ENCODE measurements at places on chromosomes 6 and 20.

DNA sequence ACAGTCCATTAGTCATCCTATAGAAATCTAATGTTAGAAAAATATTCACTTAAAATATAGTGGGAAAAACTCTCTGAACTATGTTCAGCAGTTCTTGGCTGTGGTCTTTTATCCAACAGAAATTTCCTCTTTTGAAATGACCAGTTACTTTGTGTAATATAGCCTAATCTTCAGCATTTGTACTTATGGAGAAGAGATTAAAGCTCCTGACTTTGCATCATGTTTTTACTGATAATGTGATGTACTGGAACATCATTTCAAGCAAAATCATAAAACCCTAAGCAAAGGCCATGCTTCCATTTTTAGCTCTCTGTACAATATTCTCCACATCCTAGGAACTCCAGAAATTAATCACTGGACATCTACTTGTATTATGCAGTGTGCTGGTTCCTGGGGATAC, 430.8 kb upstream of the RUNX2 start:
- no peak for DNase-seq

DNA sequence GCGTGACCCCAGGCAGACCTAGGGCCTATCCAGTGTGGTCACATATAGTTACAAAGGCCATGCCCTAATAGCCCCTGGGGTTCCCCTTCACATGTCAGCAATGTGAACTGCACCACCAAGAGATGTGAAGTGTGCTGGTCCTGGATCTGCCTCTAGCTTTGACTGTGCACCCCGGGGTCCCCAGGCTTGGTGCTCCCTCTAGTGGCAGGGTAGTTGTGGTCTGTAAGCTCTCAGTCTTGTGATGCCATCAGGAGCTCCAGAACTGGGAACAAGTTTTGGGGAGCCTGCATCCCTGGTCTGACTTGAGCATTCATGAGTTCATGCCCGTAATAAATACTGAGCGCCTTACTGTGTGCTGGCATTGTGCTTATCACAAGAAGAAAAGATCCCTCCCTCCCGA, 143.4 kb downstream of the DHX35 start:
- no peak for DNase-seq

DNA sequence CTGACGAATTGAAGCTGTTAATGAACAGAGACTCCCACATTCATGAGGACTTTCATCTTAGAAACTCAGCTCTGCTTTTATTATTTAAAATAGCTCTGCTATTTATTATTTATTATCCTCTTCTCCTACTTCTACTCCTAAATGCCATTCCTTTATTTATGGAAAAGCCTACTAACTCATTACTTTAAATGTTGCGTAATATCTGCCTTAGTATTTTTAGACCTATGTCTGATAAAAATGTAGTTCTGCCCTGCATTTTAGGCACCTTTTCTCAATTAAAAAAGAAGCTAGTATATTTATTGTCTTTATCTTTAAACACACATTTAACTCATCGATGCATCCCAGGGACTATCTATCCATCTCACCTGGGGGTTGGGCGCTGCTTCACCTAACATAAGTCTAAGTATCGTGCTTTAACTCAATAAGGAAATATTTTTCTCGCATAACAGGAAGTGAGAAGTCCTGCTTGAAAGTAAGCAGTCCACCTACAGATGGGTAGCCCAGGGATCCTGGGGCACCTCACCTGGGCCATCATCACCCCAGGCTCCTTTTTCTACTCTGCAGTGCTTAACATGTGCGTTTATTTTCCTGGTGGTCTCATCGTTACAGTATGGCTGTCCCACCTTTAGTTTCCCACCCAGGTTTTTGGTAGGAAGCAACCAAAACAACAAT, 31.3 kb upstream of the FAM184A start:
- no peak for DNase-seq

DNA sequence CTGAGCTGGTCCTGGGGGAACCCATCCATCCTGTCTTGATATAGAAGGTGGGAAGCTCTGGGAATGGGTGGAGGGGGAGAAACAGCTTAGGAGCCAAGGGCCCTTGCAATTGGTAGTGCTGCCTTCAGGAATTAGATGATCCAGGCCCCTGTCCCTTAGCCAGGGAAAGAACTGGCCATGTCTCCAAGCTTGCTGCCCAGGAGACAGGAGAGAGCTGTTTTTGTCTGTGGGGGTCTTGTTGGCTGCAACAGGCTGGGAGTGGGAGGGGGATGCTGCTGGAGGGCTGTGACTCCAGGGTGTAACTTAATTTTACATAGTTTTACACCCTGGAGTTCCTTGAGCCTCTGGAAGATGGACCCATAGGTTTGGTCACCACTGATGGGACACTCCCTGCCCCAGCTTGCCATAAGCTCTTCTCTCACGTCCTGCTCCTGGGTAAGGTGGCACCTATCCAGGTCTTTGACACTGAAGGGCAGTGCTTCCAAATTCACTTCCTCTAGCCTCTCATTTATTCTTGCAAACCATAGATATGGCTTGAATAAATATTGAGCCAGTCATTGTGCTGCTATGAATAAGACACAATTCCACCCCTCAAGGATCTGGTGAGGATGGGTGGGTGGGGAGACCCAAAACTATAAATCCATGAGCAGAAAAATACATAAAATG, 16.8 kb downstream of the VEGFA start:
- no peak for DNase-seq

DNA sequence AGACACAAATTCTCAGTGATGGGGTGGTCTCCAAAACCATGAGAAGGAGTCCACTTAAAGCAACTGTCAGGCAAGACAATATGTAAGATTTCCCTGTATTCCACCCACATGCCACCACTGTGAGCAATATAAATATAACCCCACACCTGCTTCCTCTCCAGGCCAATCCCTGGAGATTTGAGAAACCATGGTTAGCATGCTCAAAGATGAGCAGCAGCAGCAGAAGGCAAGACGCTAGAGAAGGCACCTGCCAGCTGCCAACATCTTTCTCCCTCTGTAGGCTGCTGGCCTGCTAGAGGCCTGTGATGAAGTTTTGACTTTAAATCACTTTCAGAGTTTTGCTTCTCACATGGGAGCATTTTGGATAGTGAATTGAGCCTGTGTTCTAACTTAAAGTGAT, 7.9 kb upstream of the SOD2 start:
- no peak for DNase-seq

- DNase-seq, result no peak
These were observed 14.8 kb upstream of the NPEPL1 start for GRCh38 chr20:58677808-58678207.

GRCh38 chr20:34165018-34165619, 53.1 kb upstream of the EIF2S2 start:
- DNase-seq, result no peak

DNA sequence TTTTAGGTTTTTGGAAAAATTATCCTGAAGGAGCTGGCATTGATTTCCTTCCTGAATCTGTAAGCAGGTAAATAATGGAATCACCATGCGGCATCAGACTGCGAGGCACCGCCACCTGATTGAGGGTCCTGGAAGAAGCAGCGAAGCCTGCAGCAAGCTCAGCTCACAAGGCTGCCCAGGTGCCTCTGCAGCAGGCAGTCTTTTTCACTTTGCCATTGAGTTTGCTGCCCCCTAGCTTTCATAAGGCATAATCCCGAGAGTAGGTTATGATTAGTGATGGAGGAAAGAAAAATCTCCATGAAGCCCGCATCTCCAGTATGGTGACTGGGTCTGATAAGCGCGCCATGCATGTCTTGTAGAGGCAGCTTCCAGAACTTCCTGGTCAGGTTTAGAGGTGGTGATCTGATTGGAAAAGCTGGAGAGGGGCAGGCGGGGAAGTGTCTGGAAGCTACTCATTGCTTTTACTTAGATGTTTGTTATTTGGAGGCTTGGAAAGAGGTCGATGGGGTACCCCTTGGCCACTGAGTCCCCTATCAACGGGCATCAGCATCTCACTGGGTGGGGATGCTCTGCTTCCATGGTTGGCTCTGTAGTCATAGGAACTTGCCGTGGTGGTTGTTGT, 26.7 kb downstream of the IYD start:
- DNase-seq, result peak; percentile 52

DNA sequence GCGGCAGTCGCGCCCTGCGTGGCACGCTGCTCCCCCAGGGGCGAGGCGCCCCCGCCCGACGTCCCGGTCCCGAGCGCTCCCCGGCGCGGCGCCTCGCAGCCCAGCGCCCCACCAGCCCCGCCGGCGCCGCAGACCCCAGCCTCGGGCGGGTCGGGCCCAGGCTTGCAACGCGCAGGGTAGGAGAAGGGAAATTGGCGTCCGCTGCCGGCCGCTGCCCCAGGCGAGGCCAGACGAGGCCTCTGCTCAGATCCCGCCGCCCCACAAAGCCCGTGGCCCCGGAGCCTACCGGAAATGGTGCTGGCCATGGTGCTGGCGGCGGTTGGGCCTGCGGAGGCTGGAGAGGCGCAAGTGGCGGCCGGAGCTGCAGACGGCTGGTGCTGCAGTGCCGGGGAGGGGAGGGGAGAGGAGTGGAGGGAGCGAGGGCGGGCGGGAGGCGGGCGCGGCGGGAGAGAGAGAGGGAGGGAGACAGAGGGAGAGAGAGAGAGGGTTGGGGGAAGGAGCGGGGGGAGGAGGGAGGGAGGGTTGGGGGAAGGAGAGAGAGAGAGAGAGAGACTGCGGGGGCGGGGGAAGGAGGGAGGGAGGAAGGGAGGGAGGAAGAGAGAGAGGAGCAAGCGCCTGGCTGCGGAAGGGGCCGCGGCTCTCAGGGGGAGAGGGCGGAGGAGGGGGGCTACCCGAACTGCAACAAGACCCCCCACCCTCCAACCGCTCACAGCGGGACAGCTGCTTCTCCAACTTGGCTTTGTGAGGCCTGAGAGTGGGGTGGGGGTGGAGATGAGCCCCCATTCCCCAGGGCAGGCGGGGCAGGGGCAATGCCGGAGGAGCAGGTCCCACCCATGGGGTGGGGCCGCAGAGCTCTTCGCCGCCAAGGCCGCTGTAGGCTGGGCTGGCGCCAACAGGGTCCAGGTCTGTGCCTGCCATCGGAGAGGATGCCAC, at the start of gene STMN3:
STMN3 (minus strand) TSS at position 384 of the 933 bp plus-strand sequence; CDS start at position 305, 79 bp downstream.
- DNase-seq, result peak; percentile 87

- DNase-seq, result no peak
These were observed 66.3 kb upstream of the ZNFX1 start for GRCh38 chr20:49344140-49344539.

DNA sequence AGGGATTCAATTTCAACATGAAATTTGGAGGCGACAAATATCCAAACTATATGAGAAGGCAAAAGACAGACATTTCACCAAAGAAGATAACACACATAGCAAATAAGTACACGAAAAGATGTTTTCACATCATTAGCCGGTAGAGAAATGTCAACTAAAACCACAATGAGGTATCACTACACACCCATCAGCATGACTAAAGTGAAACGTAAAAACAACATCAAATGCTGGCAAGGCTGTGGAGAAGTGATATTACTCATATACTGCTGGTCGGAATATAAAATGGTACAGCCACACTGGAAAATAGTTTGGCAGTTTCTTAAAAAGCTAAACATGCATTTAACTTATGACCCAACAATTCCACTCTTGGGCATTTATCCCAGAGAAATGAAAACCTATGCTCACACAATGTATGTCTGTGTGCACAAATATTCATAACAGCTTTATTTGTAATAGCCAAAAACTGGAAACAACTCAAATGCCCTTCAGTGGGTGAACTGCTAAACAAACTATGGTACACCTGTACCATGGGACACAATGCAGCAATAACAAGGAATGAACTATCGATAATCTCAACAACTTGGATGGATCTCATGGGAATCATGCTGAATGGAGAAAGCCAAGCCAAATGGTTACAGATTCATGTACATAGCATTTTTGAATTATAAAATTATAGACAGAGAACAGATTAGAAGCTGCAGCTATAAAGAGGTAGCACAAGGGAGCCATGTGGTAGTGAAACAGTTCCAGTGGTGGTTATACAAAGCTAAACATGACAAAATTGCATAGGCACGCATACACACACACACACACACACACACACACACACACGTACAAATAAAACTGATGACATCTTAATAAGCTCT, 8.6 kb downstream of the ADAT2 start:
- no peak for DNase-seq

- DNase-seq, result no peak
These were observed 43.2 kb upstream of the CRISP1 start for GRCh38 chr6:49909563-49909962.

- peak; percentile 52 for DNase-seq
These were observed 9.6 kb downstream of the CLDN20 start for GRCh38 chr6:155273431-155273830.

DNA sequence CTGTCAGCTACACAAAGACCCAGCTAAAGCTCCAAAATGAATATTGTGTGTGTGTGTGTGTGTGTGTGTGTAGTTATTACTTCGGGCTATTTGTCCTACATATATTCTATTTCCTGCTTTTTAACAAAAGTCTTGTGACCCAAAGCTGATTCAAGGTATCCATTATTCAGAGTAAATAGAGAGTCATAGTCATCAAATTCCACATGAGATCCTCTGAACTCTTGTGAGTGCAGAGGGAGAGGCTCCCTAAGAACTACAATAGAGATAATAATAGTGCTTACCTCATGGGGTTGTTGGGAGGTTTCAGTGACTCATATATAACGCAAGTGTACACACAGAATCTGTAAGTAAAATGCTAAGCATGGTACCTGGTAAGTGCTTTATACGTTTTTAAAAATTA, 95.6 kb upstream of the SHLD1 start:
- DNase-seq, result no peak

DNA sequence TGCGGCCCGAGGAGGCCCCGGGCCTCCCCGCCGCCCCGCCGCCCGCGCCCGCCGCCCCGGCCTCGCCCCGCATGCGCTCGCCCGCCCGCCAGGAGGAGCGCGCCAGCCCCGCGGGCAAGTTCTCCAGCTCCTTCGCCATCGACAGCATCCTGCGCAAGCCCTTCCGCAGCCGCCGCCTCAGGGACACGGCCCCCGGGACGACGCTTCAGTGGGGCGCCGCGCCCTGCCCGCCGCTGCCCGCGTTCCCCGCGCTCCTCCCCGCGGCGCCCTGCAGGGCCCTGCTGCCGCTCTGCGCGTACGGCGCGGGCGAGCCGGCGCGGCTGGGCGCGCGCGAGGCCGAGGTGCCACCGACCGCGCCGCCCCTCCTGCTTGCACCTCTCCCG, 1.5 kb downstream of the FOXQ1 start:
- DNase-seq, result peak; percentile 33

- peak; percentile 85 for DNase-seq
These were observed 108.5 kb downstream of the LY86 start for GRCh38 chr6:6696867-6697531.

DNA sequence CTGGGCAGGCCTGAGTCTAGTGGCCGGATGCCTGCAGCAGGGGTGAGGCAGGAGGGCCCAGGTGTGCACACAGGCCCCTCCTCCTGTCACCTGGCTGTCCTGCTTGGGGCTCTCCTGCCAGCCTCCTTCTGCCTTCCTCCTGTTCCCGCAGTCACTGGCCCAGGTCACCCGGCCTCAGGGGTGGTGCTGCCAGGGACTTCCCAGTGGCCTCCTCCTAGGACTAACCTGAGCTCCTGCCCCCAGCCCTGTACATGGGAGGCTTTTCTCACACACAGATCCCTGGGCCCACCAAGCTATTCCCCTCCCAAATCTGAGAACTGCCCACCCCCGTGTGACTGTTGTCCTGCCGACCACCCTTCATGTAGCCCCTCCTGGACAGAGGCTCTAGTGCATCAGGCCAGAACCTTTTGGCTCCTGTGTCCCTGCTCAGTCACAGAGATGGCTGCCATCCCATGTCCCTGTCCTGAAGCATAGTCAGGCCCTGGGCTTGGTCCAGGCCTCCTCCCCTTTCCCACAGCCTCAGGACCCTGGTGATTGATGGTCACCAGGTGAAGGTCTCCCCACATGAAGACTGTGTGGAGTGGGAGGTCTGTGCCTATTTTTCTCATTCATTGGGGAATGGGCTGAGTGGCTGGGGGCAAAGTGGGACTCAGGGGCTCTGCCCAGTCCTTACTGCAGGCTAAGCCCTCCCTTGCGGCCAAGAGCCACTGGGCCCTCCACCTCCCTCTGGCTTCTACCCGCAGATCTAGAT, 1.1 kb upstream of the ULBP1 start:
- DNase-seq, result no peak

Measured in endothelial cell (in vitro differentiated cells).